ENCODE measurements at places on chromosomes 2 and 18. TPM values are rescaled to one million over a fixed set of nuclear protein-coding genes. Genes with fewer than 3 reads are reported as not detected.

SEMA4F gene
- total RNA-seq = 9.4 TPM

MLPH gene
- total RNA-seq = 8.2 TPM

TFCP2L1 gene
- not detected for total RNA-seq

MDH1B gene
- 1.8 TPM for total RNA-seq

DNA sequence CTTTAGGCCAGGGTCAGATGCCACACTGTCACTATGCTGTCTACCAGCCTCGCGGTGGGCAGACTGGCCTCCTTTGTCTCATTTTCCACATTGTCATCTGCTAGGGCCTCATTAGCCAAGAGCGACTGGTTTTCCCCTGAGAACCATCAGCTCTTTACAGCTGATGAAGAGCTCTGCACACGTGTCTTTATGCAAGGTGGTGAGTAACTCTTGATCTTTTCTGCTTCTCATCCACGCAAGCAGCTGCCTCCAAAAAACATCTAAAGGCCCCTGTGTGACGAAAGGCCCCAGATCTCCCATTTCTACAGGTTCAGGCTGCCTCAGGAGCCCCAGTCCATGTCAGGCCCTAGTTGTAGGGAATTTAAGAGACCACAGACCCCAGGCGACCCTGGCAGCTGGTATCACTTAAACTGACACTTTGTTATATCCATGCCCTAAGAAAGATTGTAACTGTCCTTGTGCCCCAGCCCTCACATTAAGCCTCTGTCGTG, 52.9 kb downstream of the DPYSL5 start:
- DNase-seq = no peak

GRCh38 chr2:65351234-65351947, 81.0 kb downstream of the SPRED2 start:
- peak; percentile 47 for DNase-seq

Data from fibroblast of lung (primary cell).